ENCODE measurements at places on chromosomes 1 and 21.

GRCh38 chr1:235076504-235077162, 52.0 kb downstream of the TOMM20 start:
- DNase-seq: no peak

GRCh38 chr1:236536540-236536939, 12.8 kb downstream of the LGALS8 start:
- no peak for DNase-seq

- no peak for DNase-seq
Measured at GRCh38 chr1:150621497-150622302, 7.7 kb downstream of the ENSA start.

DNA sequence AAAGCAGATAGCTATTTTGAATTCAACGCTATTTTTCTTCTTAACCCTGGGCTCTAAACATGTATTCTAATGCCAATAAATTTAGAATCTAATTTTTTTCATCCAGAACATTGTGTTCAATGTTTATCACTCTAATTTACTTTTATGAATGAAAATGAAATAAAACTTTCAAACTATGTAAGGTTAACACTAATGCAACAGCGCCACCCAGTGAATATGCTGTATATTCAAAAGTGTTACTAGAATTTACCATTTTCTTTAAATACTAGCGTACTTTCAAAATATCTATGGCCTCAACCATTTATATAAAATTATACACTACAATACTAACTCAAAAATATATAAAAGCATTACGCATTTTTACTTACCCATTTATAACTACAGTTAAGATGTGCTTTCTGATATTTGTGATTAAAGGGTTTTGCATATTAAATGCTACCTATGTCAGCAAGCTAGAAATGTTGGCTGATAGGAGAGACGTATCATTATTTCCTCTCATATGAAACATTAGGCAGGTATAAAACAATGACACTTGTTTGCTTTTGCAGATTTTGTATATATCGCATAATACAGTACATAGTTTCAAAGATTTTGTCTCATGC, 5.9 kb upstream of the NUF2 start:
- no peak for DNase-seq

- DNase-seq: no peak
Measured at GRCh38 chr1:154499446-154499845, 2.6 kb upstream of the TDRD10 start.

GRCh38 chr1:246178717-246179311, 328.3 kb downstream of the SMYD3 start:
- DNase-seq: no peak

DNA sequence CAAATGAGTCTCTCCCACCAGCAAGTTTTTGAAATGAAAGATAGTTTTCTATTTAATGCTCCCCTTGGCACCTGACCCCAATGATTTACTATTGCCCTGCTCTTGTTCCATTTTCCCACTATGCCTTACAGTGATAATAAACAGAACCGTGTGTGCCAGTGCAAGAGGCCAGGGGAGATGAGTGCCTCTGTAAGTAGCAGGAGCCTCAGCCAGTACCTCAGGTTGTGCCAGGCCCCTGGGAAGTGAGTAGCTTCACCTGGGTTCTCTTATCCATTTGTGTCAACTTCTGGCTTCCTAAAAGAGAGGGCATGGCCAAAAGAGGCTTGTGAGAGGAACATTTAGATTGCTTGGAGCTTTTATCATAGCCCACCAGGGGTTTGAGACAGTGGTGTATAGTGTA, 3.4 kb upstream of the ROR1 start:
- DNase-seq: no peak

GRCh38 chr1:88221411-88221810, 462.7 kb upstream of the PKN2 start:
- DNase-seq: no peak

GRCh38 chr1:154767315-154768240, 102.5 kb downstream of the KCNN3 start:
- DNase-seq: no peak

- DNase-seq: no peak
Measured at GRCh38 chr1:15290382-15290781, 43.4 kb downstream of the FHAD1 start.

DNA sequence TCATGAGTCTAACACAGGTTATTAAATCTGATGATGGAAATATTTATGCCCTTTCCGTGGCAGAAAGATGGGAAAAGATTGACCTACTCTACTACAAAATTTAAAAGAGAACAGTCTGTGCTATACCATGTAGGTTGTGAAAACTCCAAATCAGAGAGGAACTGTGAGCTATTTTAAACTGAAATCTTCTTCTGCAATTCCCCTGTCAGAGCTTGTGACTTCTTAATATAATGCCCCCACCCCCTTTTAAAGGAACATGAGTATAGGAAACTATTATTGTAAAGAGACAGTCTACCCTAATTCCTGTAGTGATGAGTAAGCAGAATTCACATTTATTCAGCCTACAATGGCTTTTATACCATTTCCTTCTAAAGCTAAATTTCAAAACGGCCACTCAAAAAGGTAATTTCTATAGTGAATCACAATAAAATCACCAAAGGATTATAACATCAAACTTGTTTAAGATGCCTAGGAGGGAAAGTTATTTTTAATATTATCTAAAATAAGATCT, 11.7 kb downstream of the DSCAM start:
- DNase-seq: no peak

GRCh38 chr1:79113836-79114235, 107.3 kb upstream of the ADGRL4 start:
- no peak for DNase-seq

GRCh38 chr1:37667023-37667671, 25.2 kb upstream of the CDCA8 start:
- no peak for DNase-seq

DNA sequence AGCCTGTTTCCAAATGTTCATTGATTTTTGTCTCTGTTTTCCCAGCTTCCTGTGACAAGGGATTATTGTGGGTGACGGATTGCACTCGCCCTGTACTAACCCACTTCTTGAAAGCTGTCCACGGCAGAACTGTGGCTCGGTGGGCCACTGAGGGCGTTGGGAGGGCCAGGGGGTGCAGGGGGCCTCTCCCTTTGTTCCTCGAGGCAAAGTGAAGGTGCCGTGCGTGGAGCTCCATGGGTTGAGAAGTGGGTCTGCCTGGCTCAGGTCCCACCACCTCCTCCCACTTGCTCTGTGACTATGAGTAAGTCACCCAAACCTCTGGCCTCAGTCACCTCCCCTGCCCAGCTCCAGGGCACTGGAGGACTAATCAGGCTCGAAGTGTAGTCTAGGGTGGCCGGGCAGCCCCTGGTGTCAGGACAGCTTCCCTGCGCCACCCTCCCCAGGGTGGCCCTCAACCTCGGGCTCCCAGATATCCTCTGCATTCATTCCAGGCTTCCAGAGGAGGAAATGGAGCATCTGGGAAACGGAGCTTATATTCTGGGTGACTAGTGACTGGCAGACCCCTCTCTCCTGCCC, 148.6 kb downstream of the NPHP4 start:
- no peak for DNase-seq

GRCh38 chr1:153081736-153082135, 10.3 kb upstream of the SPRR2B start:
- DNase-seq: no peak

DNA sequence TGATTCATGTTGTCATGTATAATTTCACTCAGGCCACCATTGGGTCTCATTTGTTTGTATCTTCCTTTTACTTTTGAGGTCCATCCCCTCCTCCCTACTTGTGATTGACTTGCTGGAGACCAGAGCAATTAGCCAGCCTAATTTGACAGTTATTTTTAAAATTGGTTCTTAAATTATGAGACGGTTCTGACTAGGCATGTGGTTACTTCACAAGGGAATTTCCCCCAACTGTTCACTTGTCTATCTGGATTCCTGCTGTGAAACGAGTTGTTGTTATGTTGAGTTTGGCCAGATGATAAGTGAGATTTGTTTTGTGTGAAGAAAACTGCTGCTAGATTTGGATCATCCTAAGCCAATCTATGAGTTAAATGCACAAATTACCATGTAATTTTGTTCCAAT, 359.1 kb downstream of the BARHL2 start:
- no peak for DNase-seq

GRCh38 chr21:45010860-45011259, 63.5 kb upstream of the ADARB1 start:
- DNase-seq: no peak

GRCh38 chr1:163066168-163066567, 3.0 kb upstream of the RGS4 start:
- DNase-seq: no peak

DNA sequence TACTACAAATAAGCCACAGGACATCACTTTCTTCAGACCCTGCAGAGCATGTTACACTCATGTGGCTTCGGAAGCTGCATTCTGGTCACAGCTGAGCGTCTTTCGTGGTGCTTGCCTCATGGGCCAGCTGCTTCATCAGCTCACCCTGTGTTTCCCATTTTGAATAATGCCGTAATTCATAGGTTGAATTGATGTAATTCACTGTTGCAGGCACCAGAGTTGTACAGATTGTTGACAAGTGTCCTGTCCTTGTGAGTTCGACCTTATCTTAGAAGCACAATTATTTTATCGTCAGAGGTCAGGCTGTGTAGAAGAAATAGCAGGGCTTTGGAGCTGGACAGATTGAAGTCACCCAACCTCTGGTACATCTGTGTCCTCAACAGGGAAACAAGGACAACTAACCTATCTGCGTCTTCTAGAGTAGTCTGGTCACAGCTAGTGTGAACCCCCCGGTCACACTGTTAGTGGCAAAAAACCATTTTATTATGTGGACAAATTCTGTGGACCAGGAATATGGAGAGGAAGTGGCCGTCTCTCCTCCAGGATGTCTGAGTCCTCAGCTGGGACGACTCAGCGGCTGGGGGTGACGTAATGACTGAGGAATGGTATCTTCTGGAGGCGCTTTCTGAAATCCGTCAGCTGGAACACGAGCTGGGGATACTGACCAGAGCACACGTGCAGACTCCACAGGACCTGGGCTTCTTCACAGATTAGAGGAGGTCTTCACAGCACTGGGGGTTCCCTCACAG, 17.8 kb downstream of the PKNOX1 start:
- DNase-seq: no peak
